IPS DF 19.7 (cell line): ENCODE measurements at places on chromosomes 16 and 17.

- no peak for DNase-seq
Observed at GRCh38 chr16:31466381-31466841, 5.5 kb upstream of the TGFB1I1 start.

- no peak for DNase-seq
Observed at GRCh38 chr16:47045023-47045422, 71.5 kb upstream of the DNAJA2 start.

DNA sequence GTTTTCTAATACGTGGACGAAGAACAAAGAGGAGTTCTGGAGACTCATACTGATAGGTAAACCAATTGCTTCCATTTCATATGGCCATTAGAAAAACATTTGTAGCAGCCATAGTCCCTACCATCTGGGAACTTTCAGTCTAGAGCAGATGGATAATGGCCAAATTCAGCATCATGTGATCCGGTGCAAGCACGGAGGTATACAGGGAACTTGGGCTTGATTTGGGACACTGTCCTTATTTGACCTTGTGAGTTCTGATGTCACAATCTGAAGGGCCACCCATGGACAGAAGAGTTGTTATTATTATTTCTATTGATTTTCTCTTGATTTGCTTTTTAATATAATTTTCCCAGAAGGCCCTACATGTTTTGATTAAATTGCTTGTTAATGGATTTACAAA, 154.6 kb upstream of the ZNF267 start:
- no peak for DNase-seq

- no peak for DNase-seq
Observed at GRCh38 chr16:79673635-79674034, 73.1 kb upstream of the MAF start.

- no peak for DNase-seq
Observed at GRCh38 chr16:17827313-17827712, 356.6 kb upstream of the XYLT1 start.

- no peak for DNase-seq
Observed at GRCh38 chr17:55710829-55711496, 11.7 kb downstream of the TMEM100 start.

DNA sequence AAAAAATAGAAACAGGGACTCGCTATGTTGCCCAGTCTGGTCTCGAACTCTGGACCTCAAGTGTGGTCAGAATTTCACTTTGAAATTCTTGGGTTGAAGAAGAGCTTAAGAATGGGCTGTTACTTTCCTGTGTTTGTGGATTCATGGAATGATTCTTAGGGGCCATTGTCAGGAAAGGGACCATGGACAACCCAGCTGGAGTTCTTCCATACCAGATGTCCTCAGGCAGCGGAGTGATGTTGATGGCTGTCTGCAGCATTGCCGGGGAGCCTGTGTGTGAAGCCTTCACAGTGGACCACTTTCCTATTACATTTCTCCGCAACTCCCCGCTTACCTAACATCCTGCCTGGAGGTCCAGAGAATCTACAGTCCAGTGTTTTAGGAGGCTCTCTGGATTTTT, 145.9 kb downstream of the CLEC16A start:
- DNase-seq, result no peak
